CD4-positive, alpha-beta T cell treated with Interleukin-4 for 4 hours (primary cell): ENCODE measurements at places on chromosomes 2 and 18.

- no peak for DNase-seq
These were observed 90.9 kb downstream of the SP3 start for GRCh38 chr2:173874003-173874893.

GRCh38 chr2:160472839-160473251, 20.8 kb downstream of the RBMS1 start:
- no peak for DNase-seq

- DNase-seq, result no peak
These were observed 242.5 kb downstream of the ZNF521 start for GRCh38 chr18:25109484-25109883.

GRCh38 chr2:234398531-234398930, 98.3 kb downstream of the ARL4C start:
- DNase-seq, result no peak

DNA sequence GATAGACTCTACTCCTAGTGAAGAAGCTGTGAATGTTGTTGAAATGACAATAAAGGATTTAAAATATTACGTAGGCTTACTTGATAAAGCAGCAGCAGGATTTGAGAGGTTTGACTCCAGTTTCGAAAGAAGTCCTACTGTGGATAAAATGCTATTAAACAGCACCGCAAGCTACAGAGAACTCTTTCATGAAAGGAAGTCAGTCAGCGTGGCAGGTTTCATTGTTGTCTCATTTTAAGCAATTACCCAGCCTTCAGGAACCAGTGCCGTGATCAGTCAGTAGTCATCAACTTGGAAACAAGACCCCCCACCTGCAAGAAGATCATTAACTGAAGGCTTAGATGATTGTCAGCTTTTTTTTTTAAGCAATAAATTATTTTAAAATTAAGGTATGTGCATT, 14.0 kb downstream of the USP14 start:
- DNase-seq, result no peak

- no peak for DNase-seq
These were observed 4.5 kb downstream of the GATA6 start for GRCh38 chr18:22173928-22174301.

DNA sequence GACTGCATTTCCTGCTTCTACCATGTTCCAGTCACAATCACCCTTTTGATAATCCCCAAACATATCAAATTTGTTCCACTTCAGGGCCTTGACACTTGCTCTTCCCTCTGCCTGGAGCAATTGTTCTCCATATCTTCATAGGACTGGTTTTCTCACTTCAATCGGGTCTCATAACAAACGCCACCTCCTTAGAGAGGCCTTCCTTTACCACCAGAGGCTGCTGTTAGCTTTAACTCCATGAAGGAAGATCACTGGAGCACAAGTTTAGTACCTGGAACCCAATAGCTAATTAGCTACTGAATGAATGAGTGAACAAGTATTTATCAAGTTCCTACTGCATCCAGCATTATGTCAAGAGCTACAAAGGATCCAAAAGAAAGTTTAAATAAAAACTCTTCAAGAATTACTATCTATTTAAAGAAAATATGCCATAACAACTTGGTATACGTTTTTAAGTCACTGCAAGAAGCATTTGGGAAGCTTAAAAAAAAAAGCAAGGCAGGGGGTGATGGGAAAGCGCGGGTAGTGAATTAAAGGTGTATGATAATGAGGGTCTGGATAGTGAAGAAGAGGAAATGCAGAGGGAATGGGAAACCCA, 58.8 kb downstream of the BAZ2B start:
- no peak for DNase-seq
